ENCODE measurements at places on chromosomes 3 and 15. TPM values are rescaled to one million over a fixed set of nuclear protein-coding genes. Genes with fewer than 3 reads are reported as not detected.
A peak's percentile ranks its signal among the peaks of the same experiment; 100 is the strongest.

DNA sequence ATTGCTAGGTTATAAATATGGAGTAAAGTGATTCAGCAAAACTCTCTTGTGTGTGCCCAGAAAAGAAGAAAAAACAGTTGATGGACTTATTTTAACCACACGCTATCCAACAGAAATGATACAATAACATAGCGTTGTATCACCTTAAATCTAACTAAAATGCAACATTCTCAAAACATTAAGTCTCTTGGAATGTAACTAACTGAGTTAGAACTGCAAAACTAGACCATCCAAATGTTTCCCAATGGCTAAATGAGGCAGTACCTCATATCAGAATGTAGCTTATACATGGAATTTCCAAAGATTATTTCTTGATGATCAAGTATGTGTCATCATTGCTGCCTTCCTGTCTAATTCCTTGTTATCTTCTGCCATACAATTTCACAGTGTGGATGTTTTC lies 187.9 kb downstream of the CNTN3 start:
- no peak overlapping the region for H3K4me3 ChIP-seq
- no peak for DNase-seq
- no peaks in the 10 kb centered on the region for H3K36me3 ChIP-seq
- no peaks in the 10 kb centered on the region for H3K4me1 ChIP-seq
- no peaks in the 10 kb centered on the region for H3K27me3 ChIP-seq

The GHSR gene
- not detected for total RNA-seq

DNA sequence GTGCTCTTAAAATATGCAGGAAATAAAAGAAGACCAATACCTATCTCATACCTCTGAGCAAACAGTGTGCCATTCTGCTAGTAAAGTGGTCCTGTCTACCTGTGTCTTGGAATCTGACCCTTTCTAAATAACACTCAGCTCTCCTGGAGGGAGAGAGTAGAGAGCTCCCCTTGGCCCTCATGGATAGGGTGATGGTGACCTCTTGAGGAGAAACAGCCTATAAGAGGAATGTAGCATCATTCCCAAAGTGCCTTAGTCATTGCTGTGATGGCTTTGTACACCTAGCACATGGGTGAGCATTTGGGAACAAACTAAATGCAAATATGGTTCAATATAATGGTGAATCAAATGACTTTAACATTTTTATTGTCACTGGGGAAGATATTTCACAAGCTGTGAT lies 10.0 kb downstream of the SNTN start:
- H3K27me3 ChIP-seq, result no peaks in the 10 kb centered on the region
- no peaks in the 10 kb centered on the region for H3K36me3 ChIP-seq
- H3K27ac ChIP-seq, result no peak overlapping the region
- H3K4me1 ChIP-seq, result no peaks in the 10 kb centered on the region
- no peak overlapping the region for H3K4me3 ChIP-seq

The SAXO2 gene
- total RNA-seq, result 5.7 TPM

DNA sequence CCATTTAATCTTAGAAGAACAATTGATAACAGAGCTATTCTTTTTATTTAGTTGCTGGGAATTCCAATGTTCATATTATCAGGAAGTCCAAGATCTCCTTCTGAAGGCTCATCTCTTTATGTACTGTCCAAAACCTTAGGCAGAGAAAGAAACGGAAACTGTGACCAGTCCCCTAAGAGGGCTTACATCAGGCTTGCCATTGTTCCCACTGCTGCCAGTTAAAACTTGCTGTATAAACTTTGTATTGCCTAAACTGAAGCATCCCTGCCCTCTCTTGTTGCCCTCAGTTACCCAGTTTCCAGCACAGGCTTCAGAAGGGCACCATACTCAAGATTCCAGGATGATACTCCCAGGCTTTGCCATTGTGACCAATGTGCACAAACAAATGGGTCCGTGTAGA lies 435.2 kb upstream of the NAALADL2 start:
- H3K4me1 ChIP-seq, result no peaks in the 10 kb centered on the region
- no peak overlapping the region for H3K27ac ChIP-seq
- H3K4me3 ChIP-seq, result no peak overlapping the region
- H3K36me3 ChIP-seq, result no peaks in the 10 kb centered on the region
- DNase-seq, result no peak
- no peaks in the 10 kb centered on the region for H3K27me3 ChIP-seq

- DNase-seq, result peak; percentile 50
- no peaks in the 10 kb centered on the region for H3K4me1 ChIP-seq
- H3K27me3 ChIP-seq, result no peaks in the 10 kb centered on the region
- no peaks in the 10 kb centered on the region for H3K36me3 ChIP-seq
- H3K27ac ChIP-seq, result no peak overlapping the region
These were observed 89.8 kb downstream of the LRRC3B start for GRCh38 chr3:26712211-26713026.

The RAD51 gene
- total RNA-seq, result 55.3 TPM

The ERICH6 gene
- total RNA-seq, result not detected

GRCh38 chr3:195885036-195885891 lies 23.1 kb downstream of the TNK2 start:
- H3K4me3 ChIP-seq, result no peak overlapping the region
- H3K27ac ChIP-seq, result no peak overlapping the region
- peaks cover 7% of the 10 kb centered on the region for H3K36me3 ChIP-seq
- no peaks in the 10 kb centered on the region for H3K27me3 ChIP-seq
- peaks cover 57% of the 10 kb centered on the region for H3K4me1 ChIP-seq
- peak; percentile 37 for DNase-seq

GRCh38 chr3:46349484-46350261 lies 4.2 kb upstream of the CCR2 start:
- DNase-seq, result no peak
- H3K4me3 ChIP-seq, result no peak overlapping the region
- peaks cover 13% of the 10 kb centered on the region for H3K27me3 ChIP-seq
- no peaks in the 10 kb centered on the region for H3K4me1 ChIP-seq
- H3K36me3 ChIP-seq, result no peaks in the 10 kb centered on the region

DNA sequence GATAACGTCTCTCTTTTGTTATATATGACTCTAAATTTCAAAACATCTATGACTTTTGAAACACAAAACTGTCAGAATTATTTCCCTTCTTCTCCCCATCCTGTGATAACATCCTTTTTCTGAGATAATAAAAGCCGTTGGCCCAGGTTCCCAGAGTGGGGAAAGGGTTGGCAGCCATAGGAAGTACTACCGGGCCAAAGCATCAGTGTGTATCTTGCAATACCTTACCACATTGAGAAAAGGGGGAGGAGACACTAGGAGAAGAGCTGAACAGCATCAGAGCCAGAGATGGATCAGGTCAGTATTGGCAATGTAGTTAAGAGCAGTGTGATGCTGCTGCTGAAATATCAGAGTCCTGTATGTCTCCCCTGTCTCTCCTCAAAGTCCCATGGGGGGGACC lies 210.0 kb upstream of the PROK2 start:
- DNase-seq, result no peak
- H3K27ac ChIP-seq, result no peak overlapping the region
- H3K4me1 ChIP-seq, result peaks cover 4% of the 10 kb centered on the region
- H3K36me3 ChIP-seq, result no peaks in the 10 kb centered on the region
- H3K4me3 ChIP-seq, result no peak overlapping the region

The ACAN gene
- not detected for total RNA-seq

DNA sequence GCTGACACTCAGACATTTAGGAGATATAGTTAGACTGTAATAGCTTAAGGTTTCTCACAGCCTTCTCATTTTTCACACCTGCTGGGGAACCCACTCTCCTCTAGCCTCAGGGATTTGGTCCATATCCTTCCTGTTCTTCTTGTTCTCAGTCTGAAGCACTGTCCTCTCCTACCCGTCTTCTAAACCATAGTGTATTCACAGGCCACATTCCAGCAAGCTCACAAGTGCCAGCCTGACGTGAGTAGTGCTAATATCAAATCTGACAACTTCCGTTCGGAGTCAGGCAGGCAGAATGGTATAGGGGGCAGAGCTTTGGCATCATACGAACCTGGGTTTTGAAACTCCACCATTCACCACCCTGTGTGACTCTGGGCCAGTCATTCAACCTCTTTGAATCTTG lies 6.9 kb upstream of the CA12 start:
- no peak overlapping the region for H3K4me3 ChIP-seq
- no peaks in the 10 kb centered on the region for H3K36me3 ChIP-seq
- H3K4me1 ChIP-seq, result peaks cover 17% of the 10 kb centered on the region
- DNase-seq, result no peak
- H3K27ac ChIP-seq, result no peak overlapping the region

DNA sequence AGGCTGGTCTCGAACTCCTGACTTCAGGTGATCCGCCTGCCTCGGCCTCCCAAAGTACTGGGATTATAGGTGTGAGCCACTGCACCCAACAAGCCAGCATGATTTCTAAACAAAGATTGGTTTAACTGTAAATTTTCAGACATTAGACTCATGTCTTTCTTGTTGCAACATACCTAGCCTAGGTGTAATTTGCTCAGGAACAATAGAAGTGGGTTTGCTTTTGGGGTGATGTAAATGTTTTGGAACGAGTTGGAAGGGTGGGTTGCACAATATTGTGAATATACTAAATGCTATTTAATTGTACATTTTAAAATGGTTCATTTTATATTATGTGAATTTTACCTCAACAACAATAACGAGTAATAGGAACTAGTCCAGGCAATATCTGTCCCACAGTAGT lies 7.1 kb downstream of the CCR4 start:
- no peaks in the 10 kb centered on the region for H3K4me1 ChIP-seq
- no peaks in the 10 kb centered on the region for H3K36me3 ChIP-seq
- H3K27me3 ChIP-seq, result no peaks in the 10 kb centered on the region
- no peak for DNase-seq
- no peak overlapping the region for H3K4me3 ChIP-seq
- no peak overlapping the region for H3K27ac ChIP-seq

The GPR160 gene
- 5.0 TPM for total RNA-seq

GRCh38 chr3:140251678-140252077 lies 316.7 kb downstream of the CLSTN2 start:
- H3K27ac ChIP-seq, result no peak overlapping the region
- H3K36me3 ChIP-seq, result no peaks in the 10 kb centered on the region
- no peaks in the 10 kb centered on the region for H3K4me1 ChIP-seq
- no peak for DNase-seq
- H3K27me3 ChIP-seq, result peaks cover 4% of the 10 kb centered on the region

DNA sequence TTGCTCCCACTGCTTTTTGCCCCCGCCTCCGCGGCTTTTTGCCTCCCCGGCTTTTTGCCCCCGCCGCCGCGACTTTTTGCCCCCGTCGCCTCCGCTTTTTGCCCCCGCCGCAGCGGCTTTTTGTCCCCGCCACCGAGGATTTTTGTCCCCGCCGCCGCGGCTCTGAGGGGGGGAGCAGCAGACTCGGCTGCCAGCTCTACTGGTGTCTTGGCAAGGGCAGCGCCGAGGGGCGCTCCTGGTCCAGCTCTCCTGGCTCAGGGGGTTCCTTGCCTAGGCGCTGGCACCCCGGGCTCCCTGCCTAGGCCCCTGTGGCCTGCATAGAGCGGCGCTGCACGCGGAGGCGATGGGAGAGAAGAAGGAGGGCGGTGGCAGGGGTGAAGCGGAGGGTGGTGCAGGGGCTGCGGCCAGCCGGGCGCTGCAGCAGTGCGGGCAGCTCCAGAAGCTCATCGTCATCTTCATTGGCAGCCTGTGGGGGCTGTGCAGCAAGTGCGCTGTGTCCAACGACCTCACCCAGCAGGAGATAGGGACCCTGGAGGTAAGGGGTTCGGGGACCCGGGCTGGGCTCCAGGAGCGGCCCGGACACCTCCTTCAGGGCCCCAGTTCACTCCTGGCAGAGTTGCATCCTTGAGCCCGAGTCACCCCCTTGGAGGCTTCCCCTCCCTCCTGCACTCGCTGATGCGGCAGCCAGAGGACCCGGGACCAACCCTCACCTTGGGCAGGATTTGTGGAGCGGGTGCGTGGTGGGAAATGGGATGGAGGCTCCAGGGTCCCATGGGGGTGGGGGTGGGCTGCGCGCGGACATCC lies 642.4 kb downstream of the GOLGA6L6 start:
- no peak overlapping the region for H3K27ac ChIP-seq
- no peaks in the 10 kb centered on the region for H3K27me3 ChIP-seq
- DNase-seq, result no peak
- H3K4me1 ChIP-seq, result no peaks in the 10 kb centered on the region
- no peak overlapping the region for H3K4me3 ChIP-seq
